ENCODE measurements at places on chromosomes 4 and X.
A peak's percentile ranks its signal among the peaks of the same experiment; 100 is the strongest.

DNA sequence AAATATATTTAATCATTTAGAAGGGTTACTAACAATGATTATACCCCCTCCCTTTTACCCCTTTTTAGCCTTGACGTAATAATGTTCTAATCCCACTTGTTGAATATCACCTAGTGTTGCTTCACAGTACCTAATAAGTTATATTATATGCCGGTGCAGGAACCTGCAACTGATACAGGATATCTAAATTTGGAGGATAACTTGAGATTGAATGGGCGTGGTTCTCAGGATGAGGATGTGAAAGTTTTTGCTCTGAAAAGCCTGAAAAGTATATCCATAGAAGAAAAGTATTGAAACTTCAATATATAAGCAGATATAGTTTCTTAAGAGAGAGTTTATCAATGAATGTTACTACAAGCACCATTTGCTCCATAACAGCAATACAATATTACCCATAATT, 59.8 kb downstream of the ZNF711 start:
- no peak for DNase-seq

DNA sequence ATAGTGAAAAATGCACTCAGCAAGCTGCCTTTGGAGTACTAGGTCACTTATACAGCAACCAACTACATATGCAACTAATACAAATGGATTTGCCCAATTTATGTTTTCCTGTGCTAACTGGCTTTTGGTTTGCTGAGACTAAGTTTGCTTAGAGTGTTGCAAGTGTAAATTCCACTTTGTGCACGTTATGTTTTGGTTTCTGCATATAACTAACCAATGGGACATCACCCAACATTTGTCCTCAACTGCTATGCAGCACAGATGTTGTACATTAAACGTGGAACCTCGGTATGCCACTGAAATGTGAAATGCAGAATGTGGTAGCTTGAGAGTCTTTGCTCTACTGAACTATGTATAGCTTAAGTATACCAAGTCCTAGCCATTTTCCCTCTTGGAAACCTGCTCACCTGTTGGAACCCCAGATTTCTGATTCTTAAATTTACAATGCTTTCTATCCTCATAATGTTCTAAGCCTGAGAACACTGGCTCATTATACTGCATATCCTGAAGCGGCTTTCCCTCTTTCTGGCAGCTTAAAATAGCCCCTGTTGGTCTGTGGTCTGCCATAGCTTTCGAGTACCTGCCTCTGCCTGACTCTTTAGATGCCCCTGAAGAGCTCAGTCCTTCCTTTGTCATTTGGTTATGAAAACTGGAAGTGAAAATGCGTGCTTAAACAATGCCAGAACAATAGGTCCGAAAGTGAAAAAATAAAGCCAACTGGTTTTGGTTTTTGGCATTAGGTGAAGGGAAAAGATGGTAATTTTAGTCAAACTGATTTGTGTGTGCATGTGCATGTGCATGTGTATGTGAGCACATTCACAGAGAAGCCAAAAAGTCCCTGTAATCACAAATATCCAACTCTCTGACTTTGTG, 158.0 kb downstream of the SH2D1A start:
- no peak for DNase-seq

DNA sequence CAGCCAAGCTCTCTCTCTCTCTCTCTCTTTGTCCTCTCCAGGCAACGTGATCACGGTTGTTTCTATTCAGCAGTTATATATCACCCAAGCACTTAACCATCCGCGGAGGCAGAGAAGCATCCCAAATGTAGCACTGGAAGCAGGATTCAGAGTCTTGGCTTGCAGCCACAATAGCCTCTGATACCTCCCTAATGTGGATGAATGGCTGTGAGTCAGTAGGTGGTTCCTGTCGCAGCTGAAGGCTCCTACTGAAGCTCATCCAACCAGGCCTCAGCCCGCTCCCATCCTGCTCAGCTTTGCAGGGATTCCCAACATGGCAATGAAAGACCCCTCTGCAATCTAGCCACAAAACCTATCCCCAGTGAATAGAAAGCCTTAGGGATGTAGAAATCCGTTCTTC, 5.1 kb downstream of the HS6ST2 start:
- peak; percentile 48 for DNase-seq

GRCh38 chrX:72041871-72042851, 89.6 kb downstream of the RTL5 start:
- DNase-seq: peak; percentile 6

GRCh38 chr4:4417886-4418285, 31.0 kb downstream of the NSG1 start:
- peak; percentile 50 for DNase-seq

DNA sequence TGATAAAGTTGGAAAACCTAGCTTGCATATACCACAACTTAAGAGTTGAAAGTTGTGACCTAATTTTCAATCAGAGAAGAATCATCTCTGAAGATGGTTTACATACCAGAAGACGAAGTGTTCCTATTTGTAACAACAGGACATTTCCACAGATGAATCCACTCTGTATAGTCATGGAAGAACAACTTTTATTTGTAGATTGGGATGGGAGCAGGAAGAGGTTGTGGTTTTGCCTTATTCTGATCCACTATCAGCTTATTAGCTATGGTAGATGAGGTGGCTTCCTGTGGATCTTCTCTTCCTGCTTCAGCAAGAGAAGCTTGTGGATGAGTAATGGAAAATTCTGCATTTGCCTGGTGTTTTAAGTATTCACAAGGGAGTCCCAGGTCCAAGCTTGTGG, 18.6 kb upstream of the SUPT20HL1 start:
- no peak for DNase-seq

GRCh38 chrX:46642145-46642544, 68.6 kb downstream of the CHST7 start:
- peak; percentile 9 for DNase-seq

GRCh38 chrX:45424326-45424725, 223.7 kb upstream of the DIPK2B start:
- no peak for DNase-seq

DNA sequence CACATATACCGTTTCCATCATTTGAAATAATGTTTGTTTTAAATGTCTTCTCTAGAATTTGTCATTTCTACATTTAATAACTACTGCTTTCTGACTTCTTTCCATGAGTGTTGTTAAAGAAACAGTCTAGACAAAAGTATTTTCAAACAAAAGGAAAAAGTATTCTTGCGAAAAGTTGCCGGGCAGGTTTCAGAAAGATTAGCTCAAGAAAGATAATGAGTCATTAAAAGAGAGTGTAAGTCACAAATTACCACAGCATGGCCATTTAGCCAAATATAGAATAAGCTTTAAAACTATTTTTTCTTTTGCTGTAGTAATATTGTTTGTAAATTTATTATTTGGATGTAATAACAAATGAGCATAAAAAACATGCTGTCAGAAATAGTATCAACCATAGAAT, 493.0 kb downstream of the TLL1 start:
- DNase-seq: no peak

GRCh38 chr4:6362243-6362885, 92.7 kb downstream of the WFS1 start:
- no peak for DNase-seq

- no peak for DNase-seq
These were observed 13.9 kb downstream of the TMSB4X start for GRCh38 chrX:12988797-12989196.

Data from NCI-H2171 treated with DMSO at 0.1 percent for 48 hours (cell line).